ENCODE measurements at places on chromosomes 16 and 17.

DNA sequence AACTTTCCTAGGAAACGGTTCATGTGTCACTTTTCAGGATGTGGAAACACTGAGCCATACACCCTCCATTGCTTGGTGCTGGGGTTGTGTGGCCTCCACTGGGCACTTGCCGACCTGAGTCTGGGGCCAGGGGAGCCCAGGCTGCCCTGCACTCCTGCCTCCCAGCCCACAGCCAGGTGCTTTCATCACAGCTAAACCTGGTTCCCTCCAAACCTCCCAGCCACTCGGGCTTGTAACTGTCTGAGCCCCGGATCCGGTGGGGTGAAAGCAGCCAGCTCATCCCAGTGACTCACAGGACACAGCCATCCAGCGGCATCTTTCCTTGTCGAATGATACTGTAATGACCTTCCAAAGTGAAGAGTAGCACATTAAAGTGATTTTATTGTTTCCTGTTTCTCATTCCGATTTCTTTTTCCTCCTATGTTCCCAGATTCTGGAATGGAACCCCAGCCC lies 19.8 kb downstream of the CARHSP1 start:
- DNase-seq: no peak

- DNase-seq: no peak
Measured at GRCh38 chr17:17921192-17922069, 50.8 kb downstream of the TOM1L2 start.

GRCh38 chr16:23145608-23146007 lies 3.6 kb downstream of the USP31 start:
- no peak for DNase-seq

- peak; percentile 33 for DNase-seq
Measured at GRCh38 chr16:1105888-1106620, 10.0 kb upstream of the C1QTNF8 start.

DNA sequence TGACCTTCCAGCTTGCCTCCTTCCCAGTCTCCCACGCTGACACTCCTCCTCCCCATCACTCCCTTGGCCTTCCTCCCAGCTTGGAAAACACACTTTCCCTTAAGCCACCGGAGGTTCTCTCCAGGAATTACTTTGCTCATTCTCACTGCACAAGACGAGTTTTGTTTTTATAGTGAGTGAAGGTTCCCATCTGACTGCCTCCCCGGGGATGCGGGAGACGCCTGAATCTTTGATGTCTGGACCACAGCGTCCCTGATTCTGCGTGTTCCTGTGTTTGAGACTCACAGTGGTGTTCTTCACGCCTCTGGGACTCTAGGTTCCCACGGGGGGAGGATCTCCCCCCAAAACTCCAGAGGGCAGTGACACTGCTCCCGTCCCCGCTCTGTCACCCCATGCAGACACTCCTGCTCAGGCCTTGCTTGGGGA lies 2.0 kb downstream of the DNAI2 start:
- no peak for DNase-seq

- DNase-seq: no peak
Measured at GRCh38 chr17:50184611-50185398, 16.6 kb downstream of the COL1A1 start.

DNA sequence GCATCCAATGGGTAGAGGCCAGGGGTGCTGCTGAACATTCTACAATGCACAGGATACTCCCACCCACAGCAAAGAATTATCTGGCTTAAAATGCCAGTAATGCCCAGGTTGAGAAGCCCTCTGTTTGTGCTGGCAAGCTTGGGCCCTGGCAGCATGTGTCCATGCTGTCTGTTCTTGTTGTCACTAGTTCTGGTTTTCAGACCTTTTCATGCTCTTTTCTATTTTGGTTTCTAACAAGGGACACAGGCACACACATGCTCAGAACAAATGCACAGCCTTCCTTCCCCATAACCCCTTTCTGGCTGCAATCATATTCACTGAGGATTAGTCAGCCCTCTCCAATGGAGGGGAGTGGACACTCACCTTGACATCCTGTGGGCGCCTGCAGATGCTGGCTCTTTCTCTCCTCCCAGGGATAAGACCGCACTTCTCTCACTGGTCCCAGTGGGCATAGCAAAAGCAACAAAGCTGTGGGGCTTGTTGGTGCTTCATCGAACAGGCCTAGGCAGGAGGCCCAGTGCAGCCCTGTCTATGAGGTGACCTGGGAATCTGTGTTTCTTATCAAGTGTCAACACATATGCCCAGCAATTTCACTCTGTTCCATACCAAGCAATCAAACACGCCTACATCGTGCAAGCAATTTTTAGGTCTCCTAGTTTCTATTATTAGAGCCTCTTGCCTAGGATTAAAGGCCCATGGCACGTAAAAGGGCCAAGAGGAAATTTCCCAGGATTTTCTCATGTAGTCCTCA lies 271.1 kb upstream of the CCL2 start:
- DNase-seq: no peak

GRCh38 chr16:22381392-22381791 lies 7.0 kb upstream of the CDR2 start:
- no peak for DNase-seq

GRCh38 chr17:56815711-56816110 lies 18.0 kb downstream of the C17orf67 start:
- no peak for DNase-seq

DNA sequence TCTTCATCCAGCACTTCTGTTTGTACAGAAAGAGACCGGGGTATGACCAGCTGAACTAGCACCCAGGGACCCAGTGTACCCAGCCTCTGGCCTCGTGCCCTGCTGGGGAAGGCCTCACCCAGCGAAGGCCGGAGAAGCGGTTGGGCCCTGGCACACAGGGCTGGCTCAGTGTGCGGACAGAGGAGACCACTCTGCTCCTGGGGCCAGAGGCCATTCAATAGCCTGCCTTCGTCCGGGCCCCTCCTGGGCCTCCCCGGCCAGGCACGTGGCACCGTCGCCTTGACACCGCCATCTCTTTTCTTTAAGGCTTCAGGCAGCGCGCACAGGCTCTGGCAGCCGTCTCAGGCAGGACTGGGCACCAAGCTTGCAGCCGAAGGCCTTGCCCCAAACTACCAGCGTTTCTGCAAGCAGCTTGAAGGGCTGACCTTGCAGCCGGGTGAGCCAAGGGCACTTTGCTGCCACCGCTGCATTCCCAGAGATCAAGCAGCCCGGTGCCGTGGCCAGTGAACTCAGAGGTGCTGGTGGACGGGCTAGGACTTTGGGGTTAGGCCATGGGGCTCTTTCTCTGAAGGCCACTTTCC lies 8.0 kb downstream of the TAX1BP3 start:
- DNase-seq: no peak

GRCh38 chr17:43014649-43015542 lies 7.3 kb downstream of the VAT1 start:
- DNase-seq: no peak

Measured in CD4-positive, alpha-beta T cell treated with Interferon alpha-2 for 1 hour (primary cell).